ENCODE measurements at places on chromosomes 1 and 21. TPM values are rescaled to one million over a fixed set of nuclear protein-coding genes. Genes with fewer than 3 reads are reported as not detected.

The KLHDC7A gene
- 11.2 TPM for total RNA-seq

The COL8A2 gene
- total RNA-seq: 1.6 TPM

DNA sequence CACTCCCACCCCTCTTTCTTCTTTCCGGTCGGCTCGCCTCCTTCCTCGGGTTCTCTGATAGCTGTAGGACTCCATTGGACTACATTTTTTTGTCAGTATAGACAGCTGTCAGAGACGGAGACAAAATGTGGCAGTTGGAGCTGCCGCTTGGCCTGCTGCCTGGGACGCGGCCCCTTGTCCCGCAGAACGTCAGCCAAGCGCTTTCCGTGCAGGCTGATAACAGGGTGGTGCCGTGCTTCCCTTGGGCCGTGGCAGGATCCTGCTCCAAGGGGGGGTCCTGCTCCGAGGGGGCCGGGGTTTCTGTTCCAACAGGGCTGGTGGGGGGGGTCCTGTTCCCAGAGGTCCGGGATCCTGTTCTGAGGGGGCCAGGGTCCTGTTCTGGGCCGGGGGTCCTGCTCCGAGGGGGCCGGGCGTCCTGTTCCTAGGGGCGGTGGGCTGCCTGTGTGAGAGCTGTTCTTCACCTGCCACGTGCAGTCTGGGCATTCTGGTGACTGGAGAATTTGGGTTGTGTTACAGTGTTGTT lies 4.9 kb downstream of the SKI start:
- no peak for DNase-seq

GRCh38 chr1:9128166-9128519 lies 759 bp downstream of the GPR157 start:
- peak; percentile 60 for DNase-seq

- peak; percentile 34 for DNase-seq
These were observed 2.2 kb upstream of the NEGR1 start for GRCh38 chr1:72284348-72285073.

DNA sequence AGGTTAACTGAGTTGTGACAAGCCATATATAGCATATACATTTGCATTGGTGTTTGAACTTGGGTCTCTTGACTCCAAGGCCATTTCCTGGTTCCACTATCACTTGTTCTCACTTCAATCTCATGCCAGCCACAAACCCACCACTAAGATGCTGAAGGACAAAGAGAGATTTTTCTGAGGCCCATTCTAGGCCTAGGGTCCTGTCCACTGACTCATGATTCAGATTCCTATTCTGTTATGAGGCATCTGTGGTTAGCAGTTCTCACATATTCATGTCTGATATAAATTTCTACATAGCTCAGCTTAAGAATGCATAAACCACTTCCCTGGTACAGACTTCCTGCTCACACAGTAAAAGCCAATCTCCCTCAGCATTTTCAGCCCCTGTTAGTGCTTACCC lies 326.1 kb upstream of the BEND5 start:
- no peak for DNase-seq

- DNase-seq: peak; percentile 41
These were observed 6.8 kb downstream of the XKR8 start for GRCh38 chr1:27966402-27967105.

DNA sequence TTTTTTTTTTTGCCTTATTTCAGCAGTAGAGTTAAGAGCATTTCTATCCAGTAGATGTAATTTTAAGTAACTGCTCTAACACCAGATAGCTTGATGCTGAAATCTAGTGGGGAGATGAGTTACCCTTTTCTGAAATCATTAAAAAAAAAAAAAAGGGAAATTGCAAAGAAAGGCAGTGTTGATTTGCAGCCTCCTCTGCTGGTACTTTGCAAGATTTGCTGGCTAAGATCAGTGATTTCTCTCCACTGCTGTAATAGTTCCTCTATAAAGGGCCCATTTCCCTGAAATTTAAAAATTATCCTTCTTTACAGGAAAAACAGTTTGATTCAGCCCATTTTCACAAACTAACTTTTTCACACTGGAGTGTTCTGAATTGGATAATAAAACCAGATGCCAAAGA lies 120.6 kb downstream of the PTBP2 start:
- DNase-seq: no peak
